ENCODE measurements at places on chromosomes 13 and 19. TPM values are rescaled to one million over a fixed set of nuclear protein-coding genes. Genes with fewer than 3 reads are reported as not detected.

DNA sequence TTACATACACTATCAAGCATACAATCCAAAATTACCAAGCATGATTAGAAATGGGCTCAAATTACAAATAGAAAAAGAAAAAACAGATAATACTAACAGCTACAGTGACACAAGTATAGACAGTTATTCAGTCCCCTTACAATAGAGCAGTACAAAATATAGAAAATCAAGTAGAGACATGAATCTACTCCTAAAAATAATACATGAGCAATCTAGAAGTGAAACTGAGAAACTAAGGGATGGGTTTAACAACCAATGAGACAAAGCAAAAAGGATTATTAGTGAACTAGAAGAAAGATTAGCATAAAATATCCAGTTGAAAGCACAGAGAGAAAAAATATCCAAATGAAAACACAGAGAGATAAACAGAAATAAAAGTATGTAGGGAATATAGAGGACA, 426.7 kb downstream of the TBC1D4 start:
- DNase-seq: no peak

Gene UPK1A
- total RNA-seq: not detected

DNA sequence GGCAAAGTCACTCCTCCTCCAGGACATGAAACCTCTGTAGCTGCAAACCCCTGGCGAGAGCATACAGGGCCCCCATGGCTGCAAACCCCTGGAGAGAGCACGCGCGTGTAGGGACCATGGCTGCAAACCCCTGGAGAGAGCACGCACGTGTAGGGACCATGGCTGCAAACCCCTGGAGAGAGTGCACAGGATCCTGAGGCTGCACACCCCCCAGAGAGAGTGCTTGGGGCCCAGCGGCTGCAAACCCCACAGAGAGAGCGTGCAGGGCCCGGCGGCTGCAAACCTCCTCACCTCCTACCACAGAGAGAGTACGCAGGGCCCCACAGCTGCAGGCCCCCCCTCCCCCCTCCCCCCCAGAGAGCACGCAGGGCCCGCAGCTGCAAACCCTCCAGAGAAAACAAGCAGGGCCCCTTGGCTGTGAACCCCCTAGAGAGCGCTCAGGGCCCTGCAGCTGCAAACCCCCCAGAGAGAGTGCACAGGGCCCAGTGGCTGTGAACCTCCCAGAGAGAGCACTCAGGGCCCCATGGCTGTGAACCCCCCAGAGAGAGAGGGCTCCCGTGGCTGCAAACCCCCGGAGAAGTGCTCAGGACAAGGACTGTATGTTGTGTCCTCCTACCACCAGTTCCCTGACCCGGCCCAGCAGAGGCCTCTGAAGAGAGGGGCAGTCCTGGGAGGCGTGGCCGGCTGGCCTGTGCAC, 7.3 kb downstream of the ADPRHL1 start:
- peak; percentile 57 for DNase-seq

Gene PRR22
- total RNA-seq: 0.61 TPM

DNA sequence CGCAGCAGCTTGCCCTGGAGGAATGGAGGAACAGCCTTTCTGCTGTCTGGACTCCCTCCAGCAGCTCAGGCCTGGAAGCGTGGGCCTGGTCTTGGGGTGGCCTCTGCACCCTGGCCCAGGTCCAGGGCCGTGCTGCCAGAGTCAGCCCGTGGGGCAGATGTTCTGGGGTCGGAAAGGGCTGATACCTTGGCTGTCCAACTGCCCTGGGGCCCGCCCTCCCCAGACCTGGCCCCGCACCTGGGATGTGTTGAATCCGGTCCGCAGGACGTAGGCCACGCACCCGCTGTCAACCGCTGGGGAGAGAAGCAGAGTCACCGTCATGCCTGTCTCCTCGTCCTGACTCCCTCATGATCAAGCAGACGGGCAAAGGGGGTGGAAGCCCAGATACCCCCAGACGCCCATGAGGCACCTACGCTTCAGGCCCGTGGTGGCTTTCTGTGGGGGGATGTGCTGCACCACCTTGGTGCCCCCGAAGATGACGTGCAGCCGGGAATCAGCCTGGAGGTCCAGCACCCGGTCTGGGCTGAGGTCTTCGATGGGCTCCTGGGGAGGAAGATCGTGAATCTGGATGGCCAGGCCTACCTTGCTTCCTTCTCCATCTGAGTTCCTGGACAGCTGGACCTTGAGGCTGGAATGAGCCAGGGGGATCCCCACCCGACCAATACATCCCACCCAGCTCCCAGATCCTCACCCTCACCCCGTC, 7.7 kb downstream of the ATP13A1 start:
- no peak for DNase-seq

DNA sequence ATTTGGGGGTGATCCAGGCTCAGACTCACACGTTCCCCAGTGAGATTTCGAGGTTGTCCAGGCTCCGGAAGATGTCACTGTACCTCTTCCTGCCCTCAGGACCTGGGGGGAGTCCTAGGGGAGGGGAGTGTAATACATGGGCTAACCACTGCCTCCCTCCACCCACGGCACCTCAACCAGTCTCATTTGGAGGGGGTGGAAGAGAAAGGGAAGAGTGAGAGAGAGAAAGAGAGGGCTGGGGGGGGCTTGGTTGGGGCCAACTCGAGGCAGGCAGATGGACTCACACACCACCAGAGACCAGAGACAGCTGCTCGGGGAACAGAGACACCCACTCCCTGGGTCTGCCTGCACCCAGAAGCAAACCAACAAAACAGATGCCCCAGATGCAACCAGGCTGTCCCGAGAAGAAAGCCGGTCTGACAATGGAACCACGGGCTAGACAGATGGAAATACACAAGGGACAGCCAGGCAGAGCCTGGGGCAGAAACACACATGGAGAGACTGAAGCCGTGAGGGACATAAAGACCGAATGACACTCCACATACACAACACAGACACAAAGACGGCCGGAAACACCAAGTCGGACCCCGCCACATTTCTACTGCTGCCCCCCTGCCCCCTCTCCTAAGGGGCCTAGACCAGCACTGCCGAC, 825 bp downstream of the GMIP start:
- no peak for DNase-seq

Gene BABAM1
- 31.0 TPM for total RNA-seq

- no peak for DNase-seq
Observed at GRCh38 chr19:38744298-38744681, at the start of gene CAPN12. Gene CAPN12 (minus strand): TSS chr19:38744474. CDS start chr19:38744165, 309 bp downstream.

- no peak for DNase-seq
Observed at GRCh38 chr13:33292712-33293111, 7.2 kb upstream of the STARD13 start.

DNA sequence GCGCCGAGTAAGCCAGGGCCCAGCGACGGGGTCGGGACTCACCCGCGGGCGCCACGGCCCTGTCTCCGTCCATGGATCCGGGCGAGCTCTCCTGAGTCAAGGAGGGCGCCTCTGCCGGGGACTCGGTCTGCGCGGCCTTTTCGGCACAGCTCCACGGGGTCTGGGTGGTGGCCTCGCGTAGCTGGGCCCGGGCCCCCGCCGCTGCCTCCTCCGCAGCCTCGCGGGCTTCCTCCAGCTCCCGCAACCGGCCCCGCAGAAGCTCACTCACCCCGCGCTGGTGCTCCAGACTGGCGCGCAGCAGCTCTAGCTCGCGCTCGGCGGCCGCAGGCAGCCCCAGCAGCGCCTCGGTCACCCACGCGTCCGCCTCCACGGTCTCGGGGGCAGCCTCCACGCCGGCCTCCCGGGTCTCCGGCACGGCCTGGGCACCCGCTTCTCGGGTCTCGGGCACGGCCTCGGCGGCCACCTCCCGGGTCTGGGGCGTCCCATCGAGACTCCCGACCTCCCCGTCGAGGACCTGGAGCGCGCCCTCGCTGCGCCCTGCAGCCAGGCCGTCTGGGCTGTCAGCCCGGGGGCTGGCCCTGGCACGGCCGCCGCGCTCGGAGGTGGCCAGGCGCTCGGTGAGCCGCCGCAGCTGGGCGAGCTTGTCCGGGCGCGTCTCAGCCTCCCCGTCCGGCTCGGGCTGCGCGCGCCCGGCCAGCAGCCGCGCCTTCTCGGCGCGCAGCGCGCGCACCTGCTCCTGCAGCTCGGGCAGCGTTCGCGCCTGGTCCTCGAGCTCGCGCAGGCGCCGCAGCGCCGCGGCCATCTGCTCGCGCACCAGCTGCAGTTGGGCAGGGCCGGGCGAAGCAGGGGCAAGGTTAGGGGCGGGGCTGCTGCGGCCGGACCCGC, 8.4 kb downstream of the KANK3 start:
- DNase-seq: peak; percentile 64
